ENCODE measurements at places on chromosomes 3 and 15. TPM values are rescaled to one million over a fixed set of nuclear protein-coding genes. Genes with fewer than 3 reads are reported as not detected.

The EPHB3 gene
- total RNA-seq: 1.5 TPM

The GOLGA8T gene
- 0.27 TPM for total RNA-seq

The SKOR1 gene
- not detected for total RNA-seq

The LSMEM2 gene
- not detected for total RNA-seq

The ATP8B4 gene
- total RNA-seq: 0.82 TPM

DNA sequence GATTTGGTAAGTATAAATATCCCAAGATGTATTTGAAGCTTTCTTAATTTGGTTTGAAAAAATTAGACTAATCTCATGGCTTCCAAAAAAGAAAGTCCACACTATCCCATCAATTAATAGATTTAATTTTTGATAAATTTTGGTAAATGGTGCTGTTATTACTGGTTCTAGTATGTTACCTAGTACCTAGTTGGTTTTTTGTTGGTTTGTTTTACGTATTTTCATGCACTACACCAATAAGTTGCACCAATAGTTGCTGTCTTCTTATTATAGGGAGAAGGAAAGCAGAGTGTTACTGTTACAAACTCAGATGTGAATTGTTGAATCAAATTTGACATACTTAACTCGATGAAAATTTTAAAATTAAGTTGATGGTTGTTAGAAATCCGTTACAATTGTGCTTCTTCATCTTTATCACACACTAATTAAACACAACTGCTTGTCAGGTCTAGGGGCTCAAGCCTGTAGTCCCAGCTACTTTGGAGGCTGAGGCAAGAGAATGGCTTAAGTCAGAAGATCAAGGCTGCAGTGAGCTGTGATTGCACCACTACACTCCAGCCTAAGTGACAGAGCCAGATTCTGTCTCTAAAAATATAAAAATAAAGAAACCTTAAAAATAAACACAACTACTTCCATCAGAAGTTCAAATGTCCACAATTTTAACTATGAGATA lies 23.1 kb upstream of the MBNL1 start:
- no peak for DNase-seq

DNA sequence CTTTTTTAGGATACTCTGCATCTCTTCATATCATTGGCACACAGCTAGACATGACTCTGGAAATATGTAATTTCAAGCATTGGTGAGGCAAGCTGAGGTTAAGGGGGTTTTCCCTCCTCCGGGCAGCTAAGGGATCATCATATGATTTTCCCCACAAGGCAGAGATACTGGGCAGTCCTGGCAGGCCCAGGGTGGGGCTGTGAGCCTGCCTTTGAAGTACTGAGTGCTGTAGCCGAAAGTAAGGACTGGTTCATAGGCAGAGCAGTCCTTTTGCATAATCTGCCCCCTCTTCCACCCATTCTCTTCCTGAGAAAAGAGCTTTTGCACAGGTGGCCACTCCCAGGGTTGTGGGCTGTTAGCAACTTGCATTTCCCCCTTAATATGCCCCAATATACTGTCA lies 168.8 kb upstream of the MANF start:
- no peak for DNase-seq

DNA sequence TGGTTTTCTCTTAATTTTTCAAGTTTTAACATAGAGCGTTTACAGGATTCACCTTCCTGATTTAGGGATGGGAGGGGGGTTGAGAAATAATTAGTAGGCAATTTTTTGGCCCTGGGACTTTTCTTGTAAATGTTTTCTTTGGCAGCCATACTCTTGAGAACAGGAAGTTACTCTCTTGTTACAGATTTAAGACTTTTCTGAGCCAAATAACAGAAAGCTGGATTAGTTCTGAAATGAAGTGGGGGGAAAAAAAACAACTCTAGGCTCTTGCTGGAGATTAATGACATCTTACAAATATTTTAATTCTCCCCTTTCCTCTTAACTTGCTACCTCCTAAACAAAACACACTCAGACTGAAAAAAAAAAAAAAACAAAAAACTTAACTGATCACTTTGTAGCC lies 13.8 kb upstream of the POLR2M start:
- no peak for DNase-seq

GRCh38 chr15:81948751-81949150 lies 97.1 kb downstream of the MEX3B start:
- no peak for DNase-seq

GRCh38 chr3:156615592-156616173 lies 58.7 kb upstream of the TIPARP start:
- DNase-seq: peak; percentile 99

- peak; percentile 4 for DNase-seq
These were observed 70.1 kb upstream of the GUCA1C start for GRCh38 chr3:109023656-109024254.

- no peak for DNase-seq
These were observed 168.2 kb upstream of the KCNMB2 start for GRCh38 chr3:178367817-178368617.

DNA sequence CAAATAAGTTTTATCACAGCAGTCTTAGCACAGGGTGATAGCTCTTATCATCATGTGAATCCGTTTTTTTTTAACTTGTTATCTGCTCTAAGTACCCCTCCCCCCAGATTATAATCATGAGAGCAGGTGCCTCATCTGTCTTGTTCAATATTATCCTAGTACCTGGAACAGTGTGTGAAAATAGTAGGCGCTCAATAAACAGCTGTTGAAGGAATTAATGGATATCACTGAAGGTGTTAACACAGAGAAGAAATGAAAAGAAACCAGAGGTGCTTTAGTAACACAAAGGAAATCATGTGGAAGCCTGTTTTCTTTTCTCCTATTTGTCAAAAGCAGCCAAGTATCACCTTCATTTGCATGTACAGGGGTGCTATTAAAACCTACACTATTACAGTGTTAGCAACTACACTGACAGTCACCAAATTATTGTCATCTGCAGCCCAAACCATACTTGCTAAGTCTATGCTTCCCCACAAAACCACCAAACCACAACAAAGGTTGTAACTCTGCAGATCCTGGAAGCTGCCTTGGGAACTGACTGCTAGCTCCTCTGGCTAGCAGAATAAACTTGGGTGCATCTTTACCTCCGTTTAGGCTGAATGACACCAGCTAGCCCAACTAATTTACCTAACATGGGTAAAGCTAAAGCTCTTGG lies 2.9 kb downstream of the XPC start:
- no peak for DNase-seq

- DNase-seq: no peak
These were observed 31.7 kb downstream of the LINS1 start for GRCh38 chr15:100570275-100570674.

DNA sequence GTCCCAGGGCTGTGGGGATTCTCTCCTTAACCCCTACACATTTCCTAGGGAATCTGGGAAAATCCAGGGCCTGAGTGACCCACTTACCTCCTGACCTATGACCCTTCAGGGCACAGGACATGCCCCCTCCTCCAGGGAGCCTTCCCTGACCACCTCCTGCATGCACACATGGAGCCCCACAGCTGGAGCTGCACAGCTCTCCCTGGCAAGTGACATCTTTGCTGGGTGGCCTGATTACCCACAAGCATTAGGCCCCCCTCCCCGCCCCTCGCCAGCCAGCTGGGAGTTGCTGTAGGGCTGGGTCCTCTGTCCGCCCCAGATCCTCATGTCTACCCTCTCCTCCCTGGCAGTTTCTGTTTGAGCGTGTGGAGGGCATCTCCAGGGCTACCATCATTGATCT lies 21.4 kb downstream of the HDAC11 start:
- no peak for DNase-seq

Data from kidney epithelial cell (primary cell).